Body of pancreas (tissue), 4 donors: ENCODE measurements at places on chromosomes 4 and X. TPM values are rescaled to one million over a fixed set of nuclear protein-coding genes. Genes with fewer than 3 reads are reported as not detected.

Gene MAGEA12
- total RNA-seq = not detected

DNA sequence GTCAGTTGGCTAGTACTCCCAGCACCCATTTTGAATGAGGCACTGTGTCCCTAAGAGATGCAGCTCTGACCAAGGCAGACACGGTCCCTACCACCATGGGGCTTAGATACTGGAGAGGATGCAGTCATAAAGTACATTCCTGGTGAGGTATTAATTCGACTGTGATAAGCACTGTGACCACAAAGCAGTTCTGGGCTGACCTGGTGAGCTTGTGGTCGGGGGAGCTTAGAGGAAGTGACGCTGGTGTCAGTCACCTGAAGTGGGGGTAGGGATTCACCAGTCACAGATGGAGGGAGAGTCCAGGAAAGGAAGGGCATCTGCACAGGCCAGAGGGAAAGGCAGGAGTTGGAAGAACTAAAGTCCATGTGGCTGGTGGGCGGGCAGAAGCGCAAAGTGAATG is 15.8 kb upstream of the CLTRN start:
- H3K4me1 ChIP-seq = peaks cover 7% of the 10 kb centered on the region
- H3K4me3 ChIP-seq = no peak overlapping the region
- H3K27ac ChIP-seq = no peak overlapping the region
- H3K36me3 ChIP-seq = no peaks in the 10 kb centered on the region
- H3K27me3 ChIP-seq = no peaks in the 10 kb centered on the region

Gene PRDM5
- total RNA-seq = 9.6 TPM

DNA sequence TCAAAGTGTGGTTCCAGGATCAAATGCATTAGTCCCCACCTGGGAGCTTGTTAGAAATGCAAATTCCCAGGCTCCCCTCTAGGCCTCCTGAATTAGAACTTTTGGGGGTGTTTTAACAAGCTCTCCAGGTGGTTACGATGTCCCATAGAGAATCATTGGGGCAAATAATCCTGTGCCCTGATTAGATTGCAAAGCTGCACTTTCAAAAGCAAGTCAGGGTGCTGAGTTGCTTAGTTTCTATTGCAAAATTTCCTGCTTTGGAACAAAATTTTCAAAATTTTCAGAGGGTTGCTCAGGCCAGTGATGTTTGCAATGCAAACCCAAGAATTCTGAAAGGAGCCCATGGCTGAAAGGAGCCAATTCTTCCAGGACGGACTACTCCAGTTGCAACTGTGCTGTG is 71.0 kb downstream of the MGST2 start:
- peaks cover 53% of the 10 kb centered on the region for H3K4me1 ChIP-seq
- H3K36me3 ChIP-seq = no peaks in the 10 kb centered on the region
- no peak overlapping the region for H3K4me3 ChIP-seq
- DNase-seq = no peak
- no peak overlapping the region for H3K27ac ChIP-seq

DNA sequence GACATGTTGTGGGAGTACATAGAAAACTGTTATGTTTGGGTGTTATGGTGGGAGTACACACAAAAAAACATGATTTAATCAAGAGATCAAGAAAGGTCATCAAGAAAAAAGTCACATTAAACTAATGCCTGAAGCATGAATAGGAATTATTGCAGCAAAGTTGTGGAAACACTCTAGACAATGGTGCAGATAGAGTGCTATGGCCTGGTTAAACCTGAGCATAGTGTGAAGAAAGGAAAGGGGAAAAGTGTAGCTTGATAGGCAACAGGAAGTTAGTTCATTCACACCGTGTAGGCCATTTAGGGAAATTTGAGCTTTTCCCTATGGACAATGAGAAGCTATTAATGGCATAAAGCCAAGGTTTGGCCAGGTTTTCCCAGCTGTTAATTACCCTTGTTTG is 162.1 kb upstream of the EMCN start:
- no peak overlapping the region for H3K4me3 ChIP-seq
- no peak overlapping the region for H3K27ac ChIP-seq
- H3K36me3 ChIP-seq = no peaks in the 10 kb centered on the region
- no peak for DNase-seq
- no peaks in the 10 kb centered on the region for H3K27me3 ChIP-seq

GRCh38 chrX:2376166-2376565 is 124.6 kb downstream of the DHRSX start:
- DNase-seq = no peak
- no peak overlapping the region for H3K4me3 ChIP-seq
- no peaks in the 10 kb centered on the region for H3K36me3 ChIP-seq
- no peaks in the 10 kb centered on the region for H3K27me3 ChIP-seq
- H3K27ac ChIP-seq = no peak overlapping the region

Gene CXorf65
- total RNA-seq = not detected

Gene IL2
- not detected for total RNA-seq

Gene FGFBP1
- not detected for total RNA-seq

GRCh38 chr4:176425035-176425434 is 105.3 kb downstream of the SPCS3 start:
- H3K4me3 ChIP-seq = no peak overlapping the region
- H3K27ac ChIP-seq = no peak overlapping the region
- DNase-seq = no peak
- no peaks in the 10 kb centered on the region for H3K36me3 ChIP-seq
- H3K27me3 ChIP-seq = no peaks in the 10 kb centered on the region
- H3K4me1 ChIP-seq = no peaks in the 10 kb centered on the region

DNA sequence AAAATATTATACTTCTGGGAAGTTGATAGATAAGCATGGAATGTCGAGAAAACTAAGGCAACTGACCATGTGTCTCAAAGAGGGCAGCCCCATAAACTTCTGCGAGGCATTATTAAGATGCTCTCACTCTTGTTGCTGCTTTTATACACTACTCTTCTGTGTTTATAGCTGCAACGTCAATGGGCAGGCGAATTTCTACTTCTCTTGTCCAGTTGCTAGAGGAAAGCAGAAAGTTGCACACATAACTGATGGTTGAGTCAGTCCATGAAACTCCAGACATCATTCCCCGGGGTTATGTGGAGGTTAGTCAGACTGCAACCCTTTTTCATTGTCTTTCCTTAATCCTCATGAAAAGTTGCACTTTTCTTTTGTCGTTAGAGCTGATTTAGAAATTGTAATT is 39.8 kb downstream of the VCX3B start:
- H3K4me1 ChIP-seq = no peaks in the 10 kb centered on the region
- H3K27me3 ChIP-seq = no peaks in the 10 kb centered on the region
- H3K4me3 ChIP-seq = no peak overlapping the region

DNA sequence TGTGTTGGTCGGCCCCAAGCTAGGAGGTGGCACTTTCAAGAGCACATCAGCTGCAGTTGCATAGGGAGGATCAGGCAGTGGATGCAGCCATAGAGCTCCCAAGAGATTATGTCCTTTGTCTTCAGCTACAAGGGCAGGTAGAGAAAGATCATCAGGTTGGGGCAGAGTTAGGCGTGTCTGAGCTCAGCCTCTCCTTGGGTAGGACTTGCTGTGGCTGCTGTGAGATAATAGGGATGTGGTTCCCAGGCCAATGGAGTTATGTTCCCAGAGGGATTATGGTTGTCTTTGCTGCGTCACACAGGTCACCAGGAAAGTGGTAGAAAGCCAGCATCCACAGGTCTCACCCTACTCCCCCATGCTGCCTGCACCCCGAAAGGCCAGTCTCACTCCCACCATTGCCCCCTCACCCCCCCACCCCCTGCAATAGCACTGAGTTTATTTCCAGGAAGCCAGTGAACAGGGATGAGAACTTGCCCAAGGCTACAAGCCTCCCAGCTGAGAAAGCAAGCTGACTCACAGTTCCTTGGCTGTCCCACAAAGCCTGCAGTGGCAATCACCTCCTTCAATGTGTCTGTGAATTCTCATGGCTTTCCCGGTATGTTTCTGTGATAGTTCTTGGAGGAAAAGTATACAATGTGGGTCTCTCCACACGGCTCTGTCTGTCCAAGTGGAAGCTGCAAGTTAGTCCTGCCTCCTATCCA is 148.4 kb downstream of the STPG2 start:
- no peak overlapping the region for H3K4me3 ChIP-seq
- no peaks in the 10 kb centered on the region for H3K36me3 ChIP-seq
- H3K27ac ChIP-seq = no peak overlapping the region
- no peaks in the 10 kb centered on the region for H3K4me1 ChIP-seq

- H3K27me3 ChIP-seq = no peaks in the 10 kb centered on the region
- H3K4me3 ChIP-seq = no peak overlapping the region
- H3K36me3 ChIP-seq = no peaks in the 10 kb centered on the region
- DNase-seq = no peak
- no peak overlapping the region for H3K27ac ChIP-seq
Measured at GRCh38 chr4:37905533-37906169, 14.8 kb downstream of the TBC1D1 start.

- no peak overlapping the region for H3K4me3 ChIP-seq
- DNase-seq = no peak
- no peak overlapping the region for H3K27ac ChIP-seq
- no peaks in the 10 kb centered on the region for H3K27me3 ChIP-seq
- no peaks in the 10 kb centered on the region for H3K4me1 ChIP-seq
- H3K36me3 ChIP-seq = no peaks in the 10 kb centered on the region
Measured at GRCh38 chr4:121789960-121790829, 10.9 kb upstream of the EXOSC9 start.

Gene ZFP42
- total RNA-seq = 0.26 TPM

DNA sequence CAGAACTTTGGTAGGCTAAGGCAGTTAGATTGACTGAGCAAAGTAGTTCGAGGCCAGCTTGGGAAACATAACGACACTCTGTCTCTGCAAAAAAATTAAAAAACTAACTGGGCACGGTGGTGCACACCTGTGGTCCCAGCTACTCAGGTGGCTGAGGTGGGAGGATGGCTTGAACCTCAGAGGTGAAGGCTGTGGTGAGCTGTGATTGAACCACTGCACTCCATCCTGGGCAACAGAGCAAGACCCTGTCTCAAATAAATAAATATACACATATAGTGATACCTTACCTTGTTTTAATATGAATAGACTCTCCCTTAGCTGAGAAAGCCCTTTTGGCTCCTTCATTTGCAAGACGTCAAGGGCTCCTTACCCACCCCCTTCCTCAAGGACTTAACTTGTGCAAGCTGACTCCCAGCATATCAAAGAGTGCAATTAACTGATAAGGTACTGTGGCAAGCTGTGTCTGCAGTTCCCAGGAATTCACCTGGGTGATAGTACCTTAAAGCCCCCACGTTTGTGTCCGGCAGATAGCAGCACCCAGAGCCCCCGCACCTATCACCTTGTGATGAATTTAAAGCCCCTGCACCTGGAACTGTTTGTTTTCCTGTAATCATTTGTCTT is 655.6 kb upstream of the GALNTL6 start:
- no peaks in the 10 kb centered on the region for H3K36me3 ChIP-seq
- H3K4me1 ChIP-seq = peaks cover 15% of the 10 kb centered on the region
- H3K27ac ChIP-seq = no peak overlapping the region
- peak; percentile 13 for DNase-seq
- no peak overlapping the region for H3K4me3 ChIP-seq
